ENCODE measurements at places on chromosomes 12 and 14. TPM values are rescaled to one million over a fixed set of nuclear protein-coding genes. Genes with fewer than 3 reads are reported as not detected.

The SLC7A8 gene
- total RNA-seq = 87.3 TPM

The RPGRIP1 gene
- not detected for total RNA-seq

The ESYT1 gene
- 114 TPM for total RNA-seq

The CD163L1 gene
- 0.32 TPM for total RNA-seq
